Activated gamma-delta T cell (primary cell): ENCODE measurements at places on chromosomes 16 and 17.

GRCh38 chr16:2470603-2471015 lies 488 bp upstream of the NTN3 start:
- no peak for DNase-seq

- DNase-seq = no peak
These were observed 3.4 kb downstream of the LYRM1 start for GRCh38 chr16:20903899-20904506.

DNA sequence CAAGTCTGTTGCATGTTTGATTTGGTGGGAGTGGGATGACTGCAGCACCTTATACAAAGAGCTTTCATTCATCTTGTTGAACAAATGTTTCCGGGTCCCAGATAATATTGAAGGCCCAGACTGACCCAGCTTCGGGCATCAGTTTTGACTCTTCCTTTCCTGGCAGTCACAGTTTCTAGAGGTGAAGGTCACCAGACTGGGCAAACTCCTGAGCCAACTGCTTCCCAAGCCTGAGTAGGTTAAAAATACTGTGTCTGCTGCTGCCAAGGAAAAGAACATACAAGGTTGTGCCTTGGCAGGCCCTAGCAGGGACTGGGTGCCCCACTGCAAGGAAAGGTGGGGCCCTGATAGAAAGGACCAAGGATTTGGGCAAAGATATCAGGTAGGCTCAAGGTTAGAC lies 4.5 kb downstream of the BCKDK start:
- no peak for DNase-seq

DNA sequence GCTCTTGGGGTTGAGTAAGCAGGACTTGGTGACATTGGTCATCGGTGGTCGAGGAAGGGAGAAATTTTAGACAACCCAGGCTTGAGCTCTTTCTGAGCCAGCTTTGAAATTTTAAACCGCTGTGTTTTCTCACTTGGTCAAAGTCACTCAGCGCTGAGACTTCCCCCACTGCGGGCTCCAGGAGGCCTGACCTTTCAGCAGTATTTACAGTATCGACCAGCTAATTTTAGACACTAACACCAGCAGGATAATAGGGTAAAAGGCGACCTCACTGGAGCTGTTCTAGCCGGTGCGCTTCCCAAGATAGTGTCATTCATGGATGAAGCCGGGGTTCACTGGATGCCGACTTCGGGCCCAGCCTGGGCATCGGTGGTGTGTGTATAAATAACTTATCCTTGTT lies 29.7 kb upstream of the WSCD1 start:
- no peak for DNase-seq

GRCh38 chr17:19449656-19450055 lies 38.6 kb downstream of the RNF112 start:
- DNase-seq = no peak
